Breast epithelium (tissue), 4 donors: ENCODE measurements at places on chromosomes 2 and 18. TPM values are rescaled to one million over a fixed set of nuclear protein-coding genes. Genes with fewer than 3 reads are reported as not detected.
A peak's percentile ranks its signal among the peaks of the same experiment; 100 is the strongest.

DNA sequence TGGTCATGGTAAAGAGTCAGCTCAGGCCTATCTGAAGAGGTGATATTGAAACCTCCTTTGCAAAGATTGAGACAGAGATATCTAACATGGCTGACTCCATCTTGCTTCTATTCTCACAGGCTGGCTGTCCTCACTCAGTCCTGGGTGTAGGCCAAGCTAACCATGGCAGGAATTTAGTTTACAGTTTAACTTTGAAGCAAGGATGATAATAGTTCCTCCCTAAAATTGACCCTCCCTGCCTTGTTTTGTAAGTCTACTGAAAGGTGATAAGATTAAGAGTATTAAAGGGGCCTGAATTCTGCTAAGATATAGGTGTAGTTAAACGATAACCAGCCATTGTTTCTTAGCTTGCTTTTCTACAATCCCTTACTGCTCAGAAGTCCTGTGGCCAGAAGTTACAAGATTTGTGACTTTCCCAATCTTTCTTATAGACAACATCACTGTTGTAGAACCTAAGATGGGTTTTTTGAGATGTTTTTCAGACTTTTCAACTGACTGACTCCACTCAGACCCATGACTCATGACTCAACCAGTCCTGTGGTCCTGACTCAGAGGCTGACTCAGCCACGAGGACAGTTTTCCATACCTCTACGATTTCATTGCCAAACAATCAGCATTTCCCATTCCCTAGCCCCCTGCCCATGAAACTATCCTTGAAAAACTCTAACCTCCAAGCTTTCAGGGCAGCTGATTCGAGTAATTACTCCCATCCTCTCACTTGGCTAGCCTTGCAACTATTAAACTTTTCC lies 195.7 kb upstream of the SESTD1 start:
- H3K27ac ChIP-seq = peak overlapping the region; percentile 48
- no peak for DNase-seq
- H3K27me3 ChIP-seq = no peaks in the 10 kb centered on the region
- no peak overlapping the region for H3K4me3 ChIP-seq
- H3K4me1 ChIP-seq = no peaks in the 10 kb centered on the region

ACTG2 gene
- total RNA-seq = 3.8 TPM

DNA sequence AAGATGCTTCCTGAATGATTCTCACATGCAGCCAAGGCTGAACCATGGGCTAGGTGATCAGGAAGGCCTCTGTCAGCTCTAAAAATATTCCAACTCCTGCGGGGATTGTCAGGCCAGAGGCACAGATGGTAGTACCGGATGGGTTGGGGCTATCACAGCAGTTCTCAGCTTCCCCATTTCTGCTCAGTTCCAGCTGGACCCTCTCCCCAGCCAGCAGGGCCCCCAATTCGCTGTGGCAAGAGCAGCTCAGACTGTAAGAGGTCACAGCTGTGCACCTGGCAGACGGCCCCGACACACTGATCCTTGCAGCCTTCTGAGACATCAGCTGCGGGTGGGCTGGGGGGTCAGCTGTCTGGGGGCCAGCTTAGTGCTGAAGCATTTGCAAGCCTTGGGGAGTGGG lies 43.6 kb upstream of the TCF7L1 start:
- H3K4me1 ChIP-seq = no peaks in the 10 kb centered on the region
- no peaks in the 10 kb centered on the region for H3K36me3 ChIP-seq
- no peaks in the 10 kb centered on the region for H3K27me3 ChIP-seq
- no peak overlapping the region for H3K4me3 ChIP-seq
- no peak for DNase-seq
- H3K27ac ChIP-seq = no peak overlapping the region

DNA sequence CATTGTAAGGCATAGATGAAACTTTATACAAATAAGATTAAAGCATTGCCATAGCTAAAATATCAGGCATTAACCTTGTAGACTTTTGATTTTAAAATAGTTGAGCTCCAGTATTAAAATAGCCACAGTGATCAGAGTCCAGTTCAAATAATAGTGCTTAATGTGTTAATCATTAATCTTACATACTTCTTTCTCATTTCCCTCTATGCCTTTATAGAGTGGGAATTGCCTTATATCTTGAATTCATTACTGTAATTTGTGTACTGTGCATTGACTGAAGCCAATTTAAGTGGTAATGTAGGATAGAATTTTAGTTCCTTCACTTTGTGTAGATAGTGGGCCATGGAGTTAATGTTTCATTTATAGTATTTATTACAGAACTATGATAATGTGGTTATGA lies 549.2 kb upstream of the VWC2L start:
- H3K27ac ChIP-seq = no peak overlapping the region
- no peaks in the 10 kb centered on the region for H3K4me1 ChIP-seq
- H3K4me3 ChIP-seq = no peak overlapping the region
- no peaks in the 10 kb centered on the region for H3K36me3 ChIP-seq
- no peaks in the 10 kb centered on the region for H3K27me3 ChIP-seq

DNA sequence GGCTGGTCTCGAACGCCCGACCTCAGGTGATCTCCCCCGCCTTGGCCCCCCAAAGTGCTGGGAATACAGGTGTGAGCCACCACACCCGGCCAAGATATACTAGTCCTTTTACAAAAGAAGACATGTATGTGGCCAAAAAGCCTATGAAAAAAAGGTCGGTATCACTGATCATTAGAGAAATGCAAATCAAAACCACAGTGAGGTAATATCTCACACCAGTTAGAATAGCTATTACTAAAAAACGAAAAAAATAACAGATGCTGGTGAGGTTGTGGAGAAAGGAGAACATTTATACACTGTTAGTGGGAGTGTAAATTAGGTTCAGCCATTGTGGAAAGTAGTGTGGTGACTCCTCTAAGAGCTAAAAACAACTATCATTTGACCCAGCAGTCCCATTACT lies 26.4 kb downstream of the KLHL23 start:
- H3K27ac ChIP-seq = no peak overlapping the region
- no peaks in the 10 kb centered on the region for H3K36me3 ChIP-seq
- H3K27me3 ChIP-seq = no peaks in the 10 kb centered on the region
- DNase-seq = no peak
- no peak overlapping the region for H3K4me3 ChIP-seq

DNA sequence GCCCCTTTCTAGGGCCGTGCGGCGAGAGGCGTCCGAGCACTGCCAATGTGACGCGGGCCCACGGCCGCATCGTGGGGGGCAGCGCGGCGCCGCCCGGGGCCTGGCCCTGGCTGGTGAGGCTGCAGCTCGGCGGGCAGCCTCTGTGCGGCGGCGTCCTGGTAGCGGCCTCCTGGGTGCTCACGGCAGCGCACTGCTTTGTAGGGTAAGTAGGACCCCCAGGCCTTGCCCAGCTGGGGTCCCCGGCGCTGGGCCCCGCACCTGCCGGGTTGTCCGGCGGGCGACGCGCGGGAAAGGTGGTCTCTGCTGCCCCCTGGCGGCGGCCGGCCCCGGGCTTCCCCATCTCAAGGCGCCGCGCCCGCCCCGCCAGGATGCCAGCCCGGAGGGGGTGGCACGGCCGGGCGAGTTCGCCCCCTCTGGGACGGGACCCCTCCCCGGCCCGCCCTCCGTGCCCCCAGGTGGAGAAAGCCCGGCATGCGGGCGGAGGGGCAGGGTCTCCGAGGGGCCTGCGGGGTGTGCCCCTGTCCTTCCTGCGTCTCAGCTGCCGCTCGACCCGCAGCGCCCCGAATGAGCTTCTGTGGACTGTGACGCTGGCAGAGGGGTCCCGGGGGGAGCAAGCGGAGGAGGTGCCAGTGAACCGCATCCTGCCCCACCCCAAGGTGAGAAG lies 1.9 kb downstream of the PRSS56 start:
- no peak overlapping the region for H3K27ac ChIP-seq
- no peaks in the 10 kb centered on the region for H3K36me3 ChIP-seq
- DNase-seq = no peak

CIB4 gene
- total RNA-seq = not detected

PARD3B gene
- 24.6 TPM for total RNA-seq

DNA sequence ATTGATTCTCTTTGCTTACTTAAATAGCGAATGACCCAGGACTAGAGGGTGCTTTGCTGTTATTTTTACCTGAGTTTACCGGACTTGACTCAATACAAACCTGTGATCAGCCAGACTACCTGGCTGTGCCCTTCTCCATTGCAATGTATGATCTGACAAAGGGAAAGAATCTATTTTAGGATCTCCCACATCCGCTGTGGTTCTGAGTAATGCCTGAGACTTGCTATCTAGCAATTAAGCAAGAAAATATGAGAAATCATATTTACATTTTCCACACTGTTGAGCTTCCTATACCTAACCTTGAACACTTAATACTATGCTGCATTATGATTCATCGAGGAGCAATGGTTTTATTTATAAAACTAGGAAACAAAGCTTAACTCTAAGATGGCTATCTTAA lies 215.2 kb downstream of the RAD51AP2 start:
- no peaks in the 10 kb centered on the region for H3K27me3 ChIP-seq
- DNase-seq = no peak
- H3K4me1 ChIP-seq = no peaks in the 10 kb centered on the region

DNA sequence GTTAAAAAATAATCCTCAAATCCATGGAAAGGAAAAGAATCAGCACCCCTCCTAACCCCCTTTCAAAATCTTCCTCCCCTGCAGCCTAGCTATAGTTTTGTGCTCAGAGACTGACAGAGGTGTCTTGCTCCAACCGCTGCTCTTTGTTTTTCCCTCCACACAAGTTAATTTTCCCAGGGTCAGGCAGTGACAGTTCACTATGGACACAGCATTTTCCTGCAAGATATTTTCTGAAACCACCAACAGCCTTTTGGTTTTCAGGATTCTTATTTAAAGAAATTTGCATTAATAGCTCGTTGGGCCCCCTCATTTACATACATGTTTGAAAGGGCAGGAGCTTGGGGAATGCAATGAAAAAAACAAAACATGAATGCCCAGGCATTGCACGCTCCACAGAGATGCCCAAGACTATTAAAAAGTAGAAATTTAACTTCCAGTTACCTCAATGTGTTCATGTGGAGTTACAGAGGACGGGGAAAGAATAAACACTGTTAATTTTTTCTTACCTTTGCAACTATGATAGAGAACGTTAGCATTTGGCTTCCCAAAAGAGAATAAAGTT lies 71.4 kb upstream of the CXCR4 start:
- no peaks in the 10 kb centered on the region for H3K4me1 ChIP-seq
- H3K36me3 ChIP-seq = no peaks in the 10 kb centered on the region
- H3K27me3 ChIP-seq = no peaks in the 10 kb centered on the region
- no peak overlapping the region for H3K27ac ChIP-seq

DNA sequence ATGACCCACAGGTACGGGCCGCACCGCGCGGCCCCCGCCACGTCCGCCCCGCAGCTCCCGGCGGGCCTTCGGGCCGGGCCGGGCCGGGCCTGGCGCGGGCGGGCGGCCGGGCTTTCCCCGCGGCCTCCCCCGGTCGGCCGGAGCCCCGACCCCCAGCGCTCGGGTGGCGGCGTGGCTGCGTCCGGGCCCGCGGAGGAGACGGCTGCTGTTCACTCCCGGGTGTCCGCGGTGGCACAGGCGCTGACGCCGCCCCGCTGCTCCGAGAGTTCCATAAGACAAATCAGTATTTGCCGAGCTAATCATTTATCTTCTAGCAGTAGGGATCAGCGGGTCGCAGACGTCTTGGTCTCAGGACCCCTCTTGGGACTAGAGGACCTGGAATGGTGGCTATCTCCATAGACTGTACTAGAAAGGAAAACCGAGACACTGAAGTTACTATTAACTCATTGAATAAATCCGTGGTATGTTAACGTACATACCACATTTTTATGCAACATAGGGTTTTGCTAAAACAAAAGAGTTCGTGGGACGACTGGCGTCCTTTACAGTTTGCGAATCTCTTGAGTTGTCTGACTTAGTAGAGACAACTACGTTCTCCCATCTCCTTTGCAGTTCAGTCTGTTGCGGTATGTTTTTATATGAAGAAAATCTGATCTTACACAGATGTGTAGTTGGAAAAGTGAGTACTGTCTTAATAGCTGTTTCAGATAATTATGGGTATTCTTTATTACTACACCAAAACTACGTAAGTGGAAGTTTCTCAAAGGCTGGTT lies 500 bp downstream of the LIMS1 start:
- no peaks in the 10 kb centered on the region for H3K36me3 ChIP-seq
- peak overlapping the region; percentile 81 for H3K4me3 ChIP-seq
- DNase-seq = no peak
- no peaks in the 10 kb centered on the region for H3K27me3 ChIP-seq
- H3K27ac ChIP-seq = peak overlapping the region; percentile 97
- H3K4me1 ChIP-seq = no peaks in the 10 kb centered on the region

DNA sequence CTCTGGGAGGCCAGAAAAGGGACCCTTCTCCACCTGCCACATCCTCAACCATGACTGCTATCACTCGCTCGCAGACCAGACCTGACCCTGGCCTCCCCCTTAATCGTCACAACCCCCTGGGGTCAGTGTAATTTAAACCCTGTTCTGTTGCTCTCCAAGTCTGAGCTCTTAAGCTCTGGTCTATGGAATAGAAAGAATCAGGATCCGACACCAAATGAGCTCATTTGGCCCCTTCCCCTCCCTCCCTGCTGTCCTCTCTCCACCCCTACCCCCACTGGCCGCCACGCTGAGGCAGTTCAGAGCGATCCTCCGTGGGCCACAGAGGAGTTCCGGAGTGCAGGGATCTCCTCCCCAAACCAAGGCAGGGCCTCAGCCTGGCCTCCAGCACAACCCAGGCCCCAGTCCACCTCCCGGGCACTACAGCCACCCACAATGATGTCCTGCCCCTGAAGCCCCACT lies 5.3 kb downstream of the DNMT3A start:
- H3K36me3 ChIP-seq = no peaks in the 10 kb centered on the region
- no peak overlapping the region for H3K27ac ChIP-seq
- no peak overlapping the region for H3K4me3 ChIP-seq
- peaks cover 5% of the 10 kb centered on the region for H3K4me1 ChIP-seq
- DNase-seq = no peak

NTSR2 gene
- 0.32 TPM for total RNA-seq

- H3K27ac ChIP-seq = no peak overlapping the region
- H3K36me3 ChIP-seq = no peaks in the 10 kb centered on the region
- no peaks in the 10 kb centered on the region for H3K27me3 ChIP-seq
- no peaks in the 10 kb centered on the region for H3K4me1 ChIP-seq
- no peak overlapping the region for H3K4me3 ChIP-seq
These were observed 3.8 kb upstream of the RPS7 start for GRCh38 chr2:3571284-3571683.

DNA sequence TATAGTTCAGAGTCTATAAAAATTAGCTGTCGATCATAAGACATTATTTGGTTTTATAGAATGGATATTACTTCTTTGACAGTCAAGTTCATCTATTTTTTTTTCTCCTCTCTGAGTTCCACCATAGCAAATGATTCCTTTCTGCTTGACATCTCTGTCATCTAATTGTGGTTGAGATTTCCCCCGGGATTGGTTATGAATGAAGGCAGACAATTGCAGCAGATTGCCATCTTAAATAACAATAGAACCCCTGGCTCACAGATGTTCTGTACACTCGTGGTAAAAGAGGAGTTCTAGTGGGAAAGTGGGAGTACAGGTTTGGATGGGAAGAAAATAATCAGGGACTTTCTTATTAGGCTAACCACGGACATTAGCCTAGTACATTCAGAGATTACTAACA lies 292.1 kb upstream of the NRXN1 start:
- DNase-seq = no peak
- no peak overlapping the region for H3K4me3 ChIP-seq
- no peaks in the 10 kb centered on the region for H3K36me3 ChIP-seq
- H3K27ac ChIP-seq = no peak overlapping the region
- no peaks in the 10 kb centered on the region for H3K27me3 ChIP-seq

GYPC gene
- total RNA-seq = 61.6 TPM
